Epithelial cell of umbilical artery (primary cell): ENCODE measurements at places on chromosomes 11 and 22. TPM values are rescaled to one million over a fixed set of nuclear protein-coding genes. Genes with fewer than 3 reads are reported as not detected.

The HEPN1 gene
- total RNA-seq: 0.46 TPM in 1 of 2 replicates, not detected in the other

The OR52B4 gene
- not detected in 2 replicates for total RNA-seq

The OR10W1 gene
- not detected in 2 replicates for total RNA-seq

The OR4C16 gene
- total RNA-seq: not detected in 2 replicates

The OR10D3 gene
- not detected in 2 replicates for total RNA-seq

The MED15 gene
- 25.3 and 44.8 TPM in 2 replicates for total RNA-seq

The CTSD gene
- 54.9 and 67.9 TPM in 2 replicates for total RNA-seq

The TRIM49 gene
- not detected in 2 replicates for total RNA-seq

The MOB2 gene
- 25.5 and 38.7 TPM in 2 replicates for total RNA-seq

The GGT5 gene
- total RNA-seq: 1.4 and 2.6 TPM in 2 replicates

The PYGM gene
- under 0.01 and 0.46 TPM in 2 replicates for total RNA-seq

The SCN3B gene
- under 0.01 and 0.91 TPM in 2 replicates for total RNA-seq

The CCDC116 gene
- 0.15 TPM in 1 of 2 replicates, not detected in the other for total RNA-seq

The ABCG4 gene
- 0.15 and 0.32 TPM in 2 replicates for total RNA-seq

The BEST1 gene
- total RNA-seq: under 0.01 TPM in 1 of 2 replicates, not detected in the other

The MFNG gene
- 84.5 and 132 TPM in 2 replicates for total RNA-seq

The CD3E gene
- total RNA-seq: not detected in 2 replicates

The LARGE2 gene
- under 0.01 TPM in 1 of 2 replicates, not detected in the other for total RNA-seq
